ENCODE measurements at places on chromosomes 2 and 18.

DNA sequence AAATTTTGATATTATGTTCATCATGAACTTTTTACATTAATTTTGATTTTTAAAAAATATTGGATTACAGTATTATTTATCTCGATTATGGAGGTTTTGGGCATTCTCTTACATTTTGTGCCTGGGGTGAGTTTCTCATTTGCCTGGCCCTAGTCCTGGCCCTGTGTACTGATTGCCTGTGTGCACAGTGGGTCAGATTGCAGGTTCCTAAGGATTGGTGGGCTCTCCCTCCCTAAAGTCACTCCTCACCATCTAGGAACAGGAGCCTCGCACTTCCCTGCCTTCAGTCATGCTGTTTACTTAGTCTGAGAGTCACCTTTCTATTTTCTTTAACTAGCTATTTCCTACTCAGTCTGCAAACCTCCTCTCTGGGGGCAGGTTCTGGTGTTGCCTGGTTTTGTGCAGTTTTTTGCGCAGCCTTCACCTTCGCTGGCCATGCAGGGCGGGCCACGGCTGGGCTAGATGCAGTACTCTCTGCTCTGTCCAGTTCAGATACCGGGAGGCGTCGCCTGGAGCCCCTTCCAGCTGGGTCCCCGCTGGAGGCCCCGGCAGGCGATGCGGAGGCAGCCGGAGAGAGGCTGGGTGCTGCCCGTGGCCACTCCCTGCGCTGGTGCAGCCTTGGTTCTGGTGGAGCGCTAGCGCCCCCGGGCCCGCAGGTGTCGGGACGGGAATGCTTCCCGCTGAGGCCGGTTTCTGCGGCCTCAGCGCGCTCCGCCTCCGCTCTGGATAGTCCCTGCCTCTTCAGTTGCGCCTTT, 23.3 kb upstream of the MC5R start:
- peak; percentile 90 for DNase-seq

DNA sequence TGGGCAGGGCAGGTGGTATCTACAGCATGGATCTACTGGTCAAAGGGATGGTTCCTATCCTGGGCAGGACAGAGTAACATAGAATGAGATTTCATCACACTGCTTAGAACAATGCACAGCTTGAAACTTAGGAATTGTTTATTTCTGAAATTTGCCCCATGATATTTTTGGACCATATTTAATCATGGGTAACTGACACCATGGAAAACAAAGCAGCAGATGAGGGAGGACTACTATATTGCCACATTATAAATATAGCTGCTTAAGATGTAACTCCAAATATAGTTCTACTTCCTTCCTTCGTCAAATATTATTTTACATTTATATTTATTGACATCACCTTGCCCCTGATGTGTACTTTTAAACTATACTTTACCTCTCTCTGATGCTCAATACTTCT, 254.7 kb downstream of the PTPRM start:
- no peak for DNase-seq

DNA sequence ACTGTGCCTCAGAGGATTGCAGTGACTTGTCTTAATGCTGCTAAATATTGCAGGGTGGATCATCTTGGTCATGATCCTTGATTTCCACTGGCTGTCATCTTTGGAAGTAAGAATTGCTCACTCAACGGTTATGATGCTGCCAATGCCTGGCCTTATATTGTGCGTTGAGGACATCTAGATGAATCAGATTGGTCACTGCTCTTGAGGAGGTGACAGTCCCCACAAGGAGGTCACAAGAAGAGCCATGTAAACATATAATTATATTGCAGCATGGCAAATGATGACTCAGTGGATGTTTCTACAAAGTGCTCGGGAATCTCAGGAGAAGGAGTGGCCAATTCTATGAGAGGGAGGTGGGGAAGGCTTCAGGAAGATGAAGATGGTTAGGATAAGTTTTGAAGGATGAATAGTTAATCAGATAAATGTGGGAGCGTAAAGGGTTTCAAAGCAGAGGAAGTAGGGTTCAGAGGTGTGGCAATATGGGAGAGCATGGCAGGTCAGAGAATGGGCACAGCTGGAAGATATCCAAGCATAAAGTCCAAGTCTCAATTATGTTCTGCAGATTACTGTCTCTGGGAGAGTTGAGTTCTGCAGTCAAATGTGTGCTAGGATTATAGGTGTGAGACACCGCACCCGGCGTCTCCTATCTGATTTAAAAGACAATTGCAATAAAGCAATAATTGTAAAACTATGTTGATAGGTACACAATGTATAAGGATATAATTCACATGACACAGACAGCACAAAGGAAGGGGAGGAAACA, 21.3 kb upstream of the TMEM131 start:
- DNase-seq = no peak

DNA sequence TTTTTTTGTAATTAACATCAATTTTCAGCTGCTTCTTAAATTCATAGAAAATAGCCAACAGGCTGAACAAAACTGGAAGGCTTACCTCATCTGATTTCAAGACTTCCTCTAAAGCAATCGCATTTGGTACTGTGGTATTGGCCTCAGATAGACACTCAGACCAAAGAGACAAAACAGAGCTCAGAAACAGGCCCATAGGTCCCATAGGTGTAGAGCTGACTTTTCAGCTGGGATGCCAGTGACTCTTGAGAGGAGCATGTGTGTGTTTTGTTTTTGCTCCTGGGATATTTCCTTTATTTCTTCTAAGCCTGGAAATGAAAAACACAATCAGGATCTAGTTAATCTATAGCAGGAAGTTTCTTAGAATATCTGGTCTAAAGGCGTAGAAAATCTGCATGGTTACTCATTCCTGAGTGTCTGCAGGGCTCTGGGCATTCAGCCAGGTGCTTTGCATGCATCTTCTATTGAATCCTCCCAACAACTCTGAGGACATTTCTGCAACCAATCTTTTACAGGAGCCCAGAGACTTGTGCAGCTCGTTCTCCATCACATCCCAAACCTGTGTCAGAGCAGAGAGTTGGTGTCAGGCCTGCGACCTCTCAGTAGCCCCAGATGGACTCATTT, 190.8 kb downstream of the RTP5 start:
- no peak for DNase-seq

- DNase-seq = no peak
Measured at GRCh38 chr2:42337356-42337820, 23.6 kb downstream of the COX7A2L start.

DNA sequence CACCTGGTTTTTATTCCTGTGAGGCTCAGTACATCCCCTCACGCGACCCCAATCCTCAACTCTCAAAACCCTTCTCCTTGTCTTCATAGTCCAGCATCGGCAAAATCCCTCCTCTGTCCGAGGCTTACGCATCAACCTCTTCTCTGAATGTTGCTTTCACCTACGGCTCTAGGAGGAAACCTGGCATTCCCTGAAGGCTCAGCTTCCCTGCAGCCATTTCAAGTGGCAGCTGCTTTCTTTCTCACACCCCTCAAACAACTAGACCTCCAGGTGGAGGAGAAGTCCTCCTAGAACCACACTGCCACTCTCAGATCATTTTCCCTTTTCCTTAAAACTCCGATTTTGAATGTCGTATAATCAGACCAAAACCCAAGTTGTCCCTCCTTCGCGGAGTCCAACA, 114.2 kb downstream of the DTNB start:
- no peak for DNase-seq

GRCh38 chr2:231117148-231117547, 7.7 kb downstream of the HTR2B start:
- no peak for DNase-seq

DNA sequence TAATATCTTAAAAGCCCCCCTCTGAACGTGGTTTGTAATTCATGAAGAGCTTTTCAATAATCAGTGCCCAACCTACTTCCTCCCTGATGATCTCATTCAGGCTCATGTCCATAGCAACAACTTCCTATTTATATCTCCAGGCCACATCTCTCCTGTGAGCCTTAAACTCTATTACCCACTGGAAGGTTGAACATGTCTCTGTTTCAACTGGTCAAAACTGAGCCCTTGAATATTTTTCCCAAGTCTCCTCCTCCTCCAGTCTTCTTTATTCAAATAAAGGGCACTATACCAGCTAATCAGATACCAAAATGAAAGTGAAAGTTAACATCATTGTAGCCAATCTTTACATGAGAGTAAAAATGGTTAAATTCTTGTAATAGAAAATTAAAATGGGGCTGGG, 63.7 kb upstream of the ITGA4 start:
- no peak for DNase-seq

DNA sequence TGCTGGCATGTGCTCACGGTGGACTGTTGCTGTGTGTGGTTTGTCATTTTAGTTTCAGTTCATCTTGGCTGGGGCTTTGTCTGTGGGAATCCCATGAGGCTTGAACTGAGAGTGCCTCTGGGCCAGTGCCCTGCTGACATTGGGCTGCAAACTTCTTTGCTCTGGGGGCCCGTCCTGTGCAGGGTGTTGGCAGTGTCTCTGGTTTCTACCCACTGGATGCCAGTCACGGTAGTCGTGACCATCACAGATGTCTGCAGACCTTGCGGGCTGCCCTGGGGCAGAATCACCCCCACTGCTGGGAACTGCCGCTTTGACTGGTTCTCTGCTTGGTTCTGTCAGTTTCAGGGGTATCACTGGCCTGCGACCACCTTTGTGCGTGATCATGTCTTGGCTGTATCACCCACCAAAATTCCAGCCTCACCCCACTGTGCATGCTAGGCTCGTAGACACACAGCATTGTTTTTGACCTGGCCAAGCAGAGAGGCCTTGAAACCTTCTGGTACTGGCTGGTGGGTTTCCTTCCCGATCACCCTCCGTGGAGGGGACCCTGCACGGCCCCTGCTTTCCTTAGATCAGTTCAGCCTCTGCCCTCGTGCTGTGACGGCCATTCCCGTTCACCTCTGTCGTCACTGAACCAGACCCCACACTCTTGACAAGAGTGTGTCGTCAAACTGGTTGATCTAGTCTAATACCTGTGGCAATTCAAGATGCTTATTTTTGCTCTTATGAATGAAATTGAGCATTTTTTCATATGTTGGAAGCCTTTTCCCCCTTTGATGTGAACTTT, 57.6 kb downstream of the KCNG2 start:
- peak; percentile 37 for DNase-seq

DNA sequence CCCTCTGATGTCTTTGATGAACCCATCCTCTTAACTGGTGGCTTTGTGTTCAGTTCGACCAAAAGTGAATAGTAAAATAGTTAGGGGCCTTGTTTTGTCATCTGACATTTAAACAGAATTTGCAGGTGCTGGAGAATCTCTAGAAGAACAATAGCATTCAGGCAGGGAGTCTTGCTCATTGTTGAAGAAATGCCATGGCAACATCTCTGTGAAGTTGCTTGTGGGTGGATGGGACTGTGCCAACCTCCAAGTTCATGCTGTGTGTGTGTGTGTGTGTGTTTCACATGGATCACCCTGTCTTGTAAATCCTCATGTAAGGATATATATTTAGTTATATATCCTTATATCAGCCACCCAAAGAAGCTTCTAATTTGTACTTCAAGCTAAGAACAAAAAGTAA, 66.7 kb downstream of the SKA1 start:
- DNase-seq = no peak

GRCh38 chr2:202149155-202149762, 76.2 kb downstream of the KIAA2012 start:
- peak; percentile 43 for DNase-seq

DNA sequence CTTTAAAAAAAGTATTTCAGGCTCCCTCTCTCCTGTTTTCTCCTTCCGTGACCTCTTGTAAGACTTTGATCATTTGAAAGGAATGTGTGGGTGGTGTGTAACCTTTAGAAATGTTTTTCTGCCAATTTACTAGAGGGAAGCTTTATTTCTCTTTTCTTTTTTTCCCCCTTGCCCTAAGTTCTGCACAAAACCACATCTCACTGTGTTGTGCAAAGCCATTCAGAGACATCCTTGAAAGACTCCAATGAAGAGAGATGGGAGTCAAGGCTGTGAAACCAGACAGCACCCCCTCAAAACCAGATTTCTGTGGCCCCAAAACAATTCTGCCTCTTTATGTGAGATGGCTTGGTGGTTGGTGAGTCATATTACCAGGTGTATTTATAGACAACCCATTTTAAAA, 184.6 kb upstream of the ERBB4 start:
- no peak for DNase-seq

DNA sequence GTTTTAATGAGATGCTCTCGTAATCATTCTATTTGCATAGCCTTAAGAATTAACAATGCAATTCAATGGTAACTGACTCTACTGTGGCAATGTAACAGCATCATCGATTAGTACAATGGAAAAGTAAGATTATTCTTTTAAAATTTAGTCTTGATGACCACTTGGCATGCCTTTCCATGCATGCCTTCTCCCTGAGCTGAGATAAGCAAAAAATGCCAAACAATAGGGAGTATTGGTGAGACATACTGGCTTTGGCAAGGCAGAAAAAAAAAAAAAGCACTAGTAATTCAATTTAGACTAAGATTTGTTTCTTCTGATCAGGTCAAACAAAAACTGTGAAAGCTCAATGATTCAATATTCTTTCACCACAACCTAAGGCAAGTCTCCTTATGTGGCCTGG, 110.8 kb upstream of the TRIB2 start:
- no peak for DNase-seq

GRCh38 chr2:37869771-37870170, 55.3 kb upstream of the RMDN2 start:
- DNase-seq = no peak

GRCh38 chr2:6917071-6917760, at the start of gene RNF144A:
TSS of gene RNF144A (plus strand) at chr2:6917412. CDS start at chr2:6996927, 79,515 bp downstream.
- DNase-seq = peak; percentile 95

GRCh38 chr2:178418426-178418825, 32.5 kb downstream of the PRKRA start:
- no peak for DNase-seq

GRCh38 chr2:9717886-9718451, 87.2 kb upstream of the YWHAQ start:
- DNase-seq = no peak
